Keratinocyte (primary cell): ENCODE measurements at places on chromosomes 1 and 21. TPM values are rescaled to one million over a fixed set of nuclear protein-coding genes. Genes with fewer than 3 reads are reported as not detected.

NHLH2 gene
- polyA plus RNA-seq, result 0.19 to 0.27 TPM (median 0.21 TPM) in 3 replicates

FAM72D gene
- polyA plus RNA-seq, result 0.36 to 3.0 TPM (median 1.1 TPM) in 3 replicates

TLR5 gene
- 0.69 to 3.2 TPM (median 1.3 TPM) in 3 replicates for polyA plus RNA-seq

HSF2BP gene
- polyA plus RNA-seq, result 6.1 to 8.7 TPM (median 6.7 TPM) in 3 replicates

SV2A gene
- polyA plus RNA-seq, result 0.10 to 0.71 TPM (median 0.28 TPM) in 3 replicates

C1orf21 gene
- polyA plus RNA-seq, result 21.2 to 44.3 TPM (median 25.2 TPM) in 3 replicates

ATP6V1G3 gene
- polyA plus RNA-seq, result not detected in 3 replicates

DNA sequence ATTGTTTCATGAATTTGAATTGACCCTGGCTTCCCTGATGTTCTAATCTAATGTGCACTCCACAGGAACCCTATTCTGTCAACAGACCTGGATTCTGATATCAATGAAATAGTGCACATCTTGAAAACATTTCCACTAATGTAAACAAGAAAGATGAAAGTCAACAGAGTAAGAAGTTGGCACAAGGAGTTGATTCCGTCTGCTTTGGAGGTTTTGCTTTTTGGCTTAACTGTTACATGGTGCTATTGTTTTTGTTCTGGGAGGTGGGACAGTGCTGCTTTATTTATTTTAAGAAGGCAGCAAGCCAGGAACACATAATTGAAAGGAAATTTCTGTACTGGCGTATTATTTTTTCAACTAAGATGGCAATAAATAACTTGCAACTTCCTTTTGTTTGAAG lies 73.3 kb downstream of the LEPR start:
- H3K27ac ChIP-seq, result no peak overlapping the region
- H3K4me3 ChIP-seq, result no peak overlapping the region
- H3K27me3 ChIP-seq, result no peaks in the 10 kb centered on the region
- H3K36me3 ChIP-seq, result no peaks in the 10 kb centered on the region

DNA sequence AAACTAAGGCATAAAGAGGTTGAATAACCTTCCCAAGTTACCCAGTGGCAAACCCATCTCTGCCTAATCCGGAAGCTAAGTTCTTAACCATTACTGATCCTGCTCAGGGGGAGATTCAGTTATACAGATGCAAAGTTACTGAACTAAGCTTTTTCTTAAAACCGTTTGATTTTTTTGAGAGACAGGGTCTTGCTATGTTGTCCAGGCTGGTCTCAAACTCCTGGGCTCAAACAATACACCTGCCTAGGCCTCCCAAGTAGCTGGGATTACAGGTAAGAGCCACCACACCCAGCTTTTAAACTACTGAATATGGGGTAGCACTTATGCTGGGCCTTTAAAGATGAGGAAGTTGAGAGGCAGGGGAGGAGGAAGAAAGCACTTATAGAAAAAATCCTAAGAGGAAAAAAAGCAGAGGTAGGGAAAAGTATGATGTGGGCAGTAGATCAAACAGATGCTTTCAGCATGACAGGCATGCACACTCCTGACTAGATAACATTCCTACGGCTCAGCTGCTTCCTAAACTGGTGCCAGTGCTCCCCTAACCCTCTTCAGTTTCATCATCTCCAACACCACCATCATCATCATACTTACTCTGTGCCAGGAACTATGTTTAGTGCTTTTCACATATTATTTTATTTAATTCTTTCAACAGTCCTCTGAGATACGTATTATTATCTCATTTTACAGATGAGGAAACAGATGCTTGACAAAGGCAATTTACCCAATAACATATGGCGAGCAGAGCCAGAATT lies 5.8 kb downstream of the PAFAH2 start:
- H3K27ac ChIP-seq, result no peak overlapping the region
- H3K36me3 ChIP-seq, result peaks cover 5% of the 10 kb centered on the region
- no peaks in the 10 kb centered on the region for H3K27me3 ChIP-seq
- H3K4me1 ChIP-seq, result peaks cover 6% of the 10 kb centered on the region

GRCh38 chr21:19557046-19557445 lies 1153.5 kb upstream of the TMPRSS15 start:
- DNase-seq, result no peak
- no peaks in the 10 kb centered on the region for H3K36me3 ChIP-seq
- no peak overlapping the region for H3K27ac ChIP-seq
- H3K4me1 ChIP-seq, result no peaks in the 10 kb centered on the region
- no peak overlapping the region for H3K4me3 ChIP-seq

DNA sequence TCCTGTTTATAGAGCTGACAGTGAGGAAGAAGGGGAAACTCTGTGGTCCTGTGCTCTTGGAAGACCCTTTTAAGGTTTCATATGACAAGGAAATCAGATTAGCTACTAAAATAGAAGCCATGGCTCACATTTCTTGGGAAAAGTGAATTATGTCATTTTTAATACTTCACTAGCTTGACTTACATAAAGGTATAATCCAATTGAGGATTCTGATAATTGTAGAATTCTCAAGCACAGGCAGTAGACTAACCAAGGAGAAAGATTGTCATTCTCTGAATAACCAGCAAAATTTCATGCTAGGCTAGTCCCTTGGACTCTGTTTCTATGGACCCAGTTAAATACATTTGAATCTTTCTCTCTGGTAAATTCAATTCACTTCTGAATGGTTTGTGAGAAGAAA lies 613.0 kb upstream of the BEND5 start:
- H3K27ac ChIP-seq, result no peak overlapping the region
- H3K27me3 ChIP-seq, result no peaks in the 10 kb centered on the region
- H3K4me3 ChIP-seq, result no peak overlapping the region
- H3K36me3 ChIP-seq, result no peaks in the 10 kb centered on the region
- H3K4me1 ChIP-seq, result no peaks in the 10 kb centered on the region
- no peak for DNase-seq

- DNase-seq, result no peak
- peaks cover 9% of the 10 kb centered on the region for H3K36me3 ChIP-seq
- peaks cover 30% of the 10 kb centered on the region for H3K4me1 ChIP-seq
- peak overlapping the region; percentile 97 for H3K27ac ChIP-seq
- peak overlapping the region; percentile 96 for H3K4me3 ChIP-seq
Observed at GRCh38 chr21:46634966-46635323, 529 bp upstream of the PRMT2 start.
